ENCODE measurements at places on chromosomes 6 and 20.

DNA sequence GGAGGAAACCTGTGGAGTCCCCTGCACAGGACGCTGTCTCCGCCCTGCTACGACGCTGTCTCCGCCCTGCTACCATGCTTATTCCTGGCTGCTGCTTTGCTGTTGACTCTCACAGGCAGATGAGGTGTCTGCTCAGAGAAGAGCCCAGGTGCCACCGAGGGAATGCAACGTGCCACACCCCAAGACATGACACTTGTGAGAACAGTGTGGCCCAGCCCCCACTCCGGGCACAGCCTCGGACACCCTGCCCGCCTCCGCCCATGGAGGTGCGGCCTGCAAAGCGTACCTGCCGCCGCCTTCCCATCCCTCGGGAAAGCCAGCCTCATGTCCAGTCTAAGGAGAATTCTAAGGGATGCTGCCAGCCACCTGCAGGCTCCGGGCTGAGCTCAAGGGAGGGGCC lies 15.6 kb upstream of the MRGBP start:
- DNase-seq = no peak

DNA sequence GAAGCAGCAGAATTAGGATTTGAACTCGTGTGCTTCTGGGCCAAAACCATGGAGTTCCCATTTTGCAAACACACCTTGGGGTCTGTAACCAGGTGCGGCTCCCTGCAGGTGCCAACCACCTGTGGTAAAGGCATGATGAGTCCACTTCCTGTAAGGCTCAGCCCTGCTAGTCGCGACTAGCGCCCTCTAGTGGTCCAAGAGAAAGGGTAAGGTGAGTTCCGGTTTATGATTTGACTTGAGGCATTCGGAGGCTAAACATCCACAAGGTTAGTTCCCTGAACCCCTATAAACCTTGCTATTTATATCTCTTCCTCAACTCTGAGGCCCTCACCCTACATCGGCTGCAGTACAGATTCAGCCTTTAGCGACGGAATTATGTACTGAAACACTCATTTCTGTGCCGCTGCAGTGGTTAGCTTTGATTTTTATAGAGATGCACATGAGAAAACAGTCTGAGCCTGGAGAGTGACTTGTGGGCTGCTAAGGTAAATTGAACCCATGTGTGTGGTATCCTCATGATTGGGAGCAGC lies 173.4 kb downstream of the PLCB1 start:
- DNase-seq = peak; percentile 26

GRCh38 chr6:44315516-44315915 lies 2.4 kb upstream of the AARS2 start:
- no peak for DNase-seq

- peak; percentile 38 for DNase-seq
Observed at GRCh38 chr6:130223508-130223907, 757 bp upstream of the SAMD3 start.

All from stimulated activated CD4-positive, alpha-beta T cell treated with anti-CD3 and anti-CD28 coated beads, Interleukin-12 subunit alpha, Interleukin-12 subunit beta, amount 100 ng/mL, for 24 hours (primary cell).